Neuronal stem cell (in vitro differentiated cells): ENCODE measurements at places on chromosomes 1 and 21.

DNA sequence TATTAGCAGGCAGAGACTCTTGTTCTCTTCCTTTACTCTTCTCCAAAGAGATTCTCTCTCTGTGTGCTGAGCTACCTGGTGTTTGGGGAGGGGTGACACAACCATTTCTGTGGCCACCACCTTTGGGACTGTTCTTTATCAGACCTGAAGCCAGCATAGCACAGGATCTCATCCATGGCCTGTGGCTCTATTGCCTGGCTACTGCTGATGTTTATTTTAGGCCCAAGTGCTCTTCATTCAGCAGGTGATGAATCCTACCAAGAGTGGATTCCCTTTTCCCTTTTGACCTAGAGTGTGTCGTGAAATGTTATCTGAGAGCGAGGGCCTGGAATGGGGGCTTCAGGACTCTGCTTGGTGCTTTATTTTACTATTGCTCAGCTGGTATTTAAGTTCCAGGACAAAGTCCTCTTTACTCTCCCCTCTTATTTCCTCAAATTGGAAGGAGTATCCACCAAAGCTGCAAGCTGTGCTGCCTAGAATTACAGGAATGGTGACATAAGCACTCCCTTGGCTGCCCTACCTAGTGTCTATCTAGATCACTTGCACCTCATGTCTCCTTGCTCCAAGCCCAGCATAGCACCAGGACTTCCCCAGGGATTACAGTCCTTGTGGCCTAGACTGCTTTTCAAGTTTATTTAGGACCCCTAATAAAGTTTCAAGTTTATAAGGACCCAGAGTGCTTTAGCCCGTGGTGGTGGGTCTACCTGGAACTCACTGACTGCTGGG, 94.7 kb upstream of the GPR52 start:
- no peaks in the 10 kb centered on the region for H3K4me1 ChIP-seq
- no peaks in the 10 kb centered on the region for H3K27me3 ChIP-seq
- no peak overlapping the region for H3K4me3 ChIP-seq
- no peak for DNase-seq
- no peak overlapping the region for H3K27ac ChIP-seq

DNA sequence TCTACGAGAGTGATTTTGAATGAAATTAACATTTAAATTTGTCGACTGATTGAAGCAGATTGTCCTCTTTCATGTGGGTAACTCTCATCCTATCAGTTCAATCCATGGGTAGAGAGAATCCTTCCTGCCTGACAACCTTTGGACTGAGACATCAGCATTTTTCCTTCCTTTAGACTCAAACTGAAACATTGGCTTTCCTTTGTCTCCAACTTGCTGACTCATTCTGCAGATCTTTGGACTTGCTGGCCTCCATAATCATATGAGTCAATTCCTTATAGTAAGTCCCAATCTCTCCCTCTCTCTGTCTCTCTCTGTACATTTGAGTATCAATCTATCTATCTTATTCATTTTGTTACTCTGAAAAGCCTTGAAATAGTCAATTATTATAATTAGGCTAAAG, 416.7 kb downstream of the LRRIQ3 start:
- no peak for DNase-seq
- H3K4me1 ChIP-seq: no peaks in the 10 kb centered on the region
- H3K27me3 ChIP-seq: no peaks in the 10 kb centered on the region
- no peak overlapping the region for H3K4me3 ChIP-seq
- H3K27ac ChIP-seq: no peak overlapping the region

DNA sequence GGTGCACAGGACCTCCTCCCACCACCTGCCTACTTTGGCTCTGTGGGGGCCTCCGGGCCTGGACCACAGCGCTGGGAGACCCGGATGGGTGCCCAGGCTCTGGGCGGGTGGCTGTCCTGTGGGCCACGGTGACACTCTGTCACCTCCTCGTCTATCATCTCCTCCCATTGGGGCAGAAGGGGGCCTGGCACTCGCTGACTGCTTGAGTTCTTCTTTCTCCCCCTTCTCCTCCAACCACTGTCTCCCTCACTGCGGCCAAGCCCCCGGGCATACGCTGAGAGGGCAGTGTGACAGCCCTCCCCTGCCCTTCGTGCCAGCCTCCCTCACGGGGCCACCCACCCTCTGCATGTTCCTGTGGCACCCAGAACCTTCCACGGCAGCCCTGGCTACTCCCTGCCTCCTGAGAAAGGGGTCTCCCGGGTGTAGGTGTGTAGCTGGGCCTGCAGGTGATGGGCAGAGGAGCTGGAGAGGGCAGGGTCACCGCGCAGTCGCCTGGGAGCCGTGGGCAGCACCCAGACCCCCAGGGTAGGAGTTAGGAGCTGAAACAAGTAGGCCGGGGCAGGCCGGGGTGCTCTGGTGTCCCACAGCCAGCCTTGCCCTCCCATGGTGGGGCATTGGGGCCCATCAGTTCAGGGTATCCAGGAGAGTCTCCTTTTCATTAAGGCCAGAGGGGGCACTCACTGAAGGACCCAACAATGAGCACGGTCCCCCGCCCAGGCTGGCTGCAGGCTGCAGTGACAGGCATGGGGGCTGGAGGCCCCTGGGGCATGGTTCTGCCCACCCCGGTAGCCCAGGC, 9.2 kb upstream of the ARF1 start:
- no peaks in the 10 kb centered on the region for H3K4me1 ChIP-seq
- H3K4me3 ChIP-seq: no peak overlapping the region
- peaks cover 3% of the 10 kb centered on the region for H3K27me3 ChIP-seq
- H3K27ac ChIP-seq: no peak overlapping the region

- H3K4me3 ChIP-seq: no peak overlapping the region
Measured at GRCh38 chr1:239879321-239880170, 212.1 kb upstream of the FMN2 start.

- no peak for DNase-seq
- H3K27ac ChIP-seq: no peak overlapping the region
- no peaks in the 10 kb centered on the region for H3K36me3 ChIP-seq
- H3K4me3 ChIP-seq: no peak overlapping the region
- no peaks in the 10 kb centered on the region for H3K4me1 ChIP-seq
Measured at GRCh38 chr1:50750021-50750619, 209.9 kb downstream of the FAF1 start.
